ENCODE measurements at places on chromosomes 12 and 14.

GRCh38 chr14:68885226-68886108 lies 92.6 kb upstream of the ZFP36L1 start:
- DNase-seq, result no peak

DNA sequence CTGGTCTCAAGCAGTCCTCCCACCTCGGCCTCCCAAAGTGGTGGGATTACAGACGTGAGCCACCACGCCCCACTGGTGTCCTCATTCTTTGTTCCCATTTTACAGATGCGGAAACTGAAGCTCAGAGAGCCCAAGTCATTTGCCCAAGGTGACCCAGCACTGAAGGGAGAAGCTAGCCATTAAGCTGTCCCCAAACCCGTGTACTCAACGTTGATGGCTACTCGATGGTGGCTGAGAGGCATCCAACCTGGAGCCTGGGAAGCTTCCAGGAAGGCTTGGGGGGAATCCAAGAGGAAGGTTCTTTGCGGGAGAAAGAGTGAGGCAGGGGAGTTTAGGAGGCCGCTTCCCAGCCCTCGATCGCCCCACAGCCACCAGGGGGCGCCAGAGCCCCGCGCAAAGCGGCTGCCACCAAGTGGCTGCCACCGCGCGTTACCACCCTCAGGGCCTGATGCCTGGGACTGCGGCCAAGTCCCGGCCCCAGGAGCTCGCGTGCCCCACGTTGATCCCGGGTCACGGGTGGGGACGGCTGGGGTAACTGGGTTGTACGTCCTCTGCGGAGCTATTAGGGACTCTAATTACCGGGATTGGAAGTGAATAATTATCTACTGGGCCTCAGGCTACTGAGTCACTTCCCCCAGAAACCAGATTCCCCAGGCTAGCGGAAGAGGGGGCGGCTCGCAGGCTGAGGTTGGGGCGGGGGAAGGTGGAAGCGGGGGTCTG lies 8.8 kb upstream of the SH2B3 start:
- DNase-seq, result peak; percentile 81

DNA sequence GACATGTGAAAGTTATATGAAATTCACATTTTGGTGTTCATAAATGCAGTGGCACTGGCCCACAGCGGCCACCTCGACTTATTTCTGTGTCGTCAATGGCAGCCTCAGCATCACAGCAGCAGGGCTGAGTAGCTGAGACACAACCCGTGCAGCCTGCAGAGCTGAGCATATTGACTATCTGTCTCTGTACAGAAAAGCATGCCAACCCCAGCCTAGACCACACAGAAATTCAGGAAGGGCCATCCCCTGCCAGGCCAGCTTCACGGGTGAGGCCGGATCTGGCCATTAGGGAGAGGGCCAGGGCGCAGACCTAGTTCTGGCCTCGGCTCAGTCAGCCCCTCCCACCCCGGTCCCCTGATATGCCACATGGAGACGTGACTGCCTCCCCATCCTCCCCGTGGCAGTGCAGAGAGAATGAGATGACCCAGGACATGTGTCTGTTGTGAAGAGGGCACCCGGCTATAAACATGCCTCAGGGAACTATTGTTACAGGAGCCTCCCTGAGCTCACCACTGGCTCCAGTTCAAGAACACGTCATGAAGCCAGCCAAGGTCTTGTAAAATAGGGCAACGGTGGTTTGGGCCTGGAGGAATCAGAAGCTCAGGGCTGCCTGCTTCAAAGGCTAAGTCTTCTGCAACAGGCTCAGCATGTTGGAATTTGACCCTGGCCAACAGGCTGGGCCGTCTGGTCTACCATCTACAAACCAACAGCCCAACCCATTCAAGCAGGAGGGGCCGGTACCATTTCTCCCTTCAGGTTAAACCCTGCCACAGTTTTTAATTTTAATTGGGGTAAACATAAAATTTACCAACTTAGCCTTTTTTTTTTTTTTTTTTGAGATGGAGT lies 25.5 kb downstream of the SCARB1 start:
- no peak for DNase-seq

DNA sequence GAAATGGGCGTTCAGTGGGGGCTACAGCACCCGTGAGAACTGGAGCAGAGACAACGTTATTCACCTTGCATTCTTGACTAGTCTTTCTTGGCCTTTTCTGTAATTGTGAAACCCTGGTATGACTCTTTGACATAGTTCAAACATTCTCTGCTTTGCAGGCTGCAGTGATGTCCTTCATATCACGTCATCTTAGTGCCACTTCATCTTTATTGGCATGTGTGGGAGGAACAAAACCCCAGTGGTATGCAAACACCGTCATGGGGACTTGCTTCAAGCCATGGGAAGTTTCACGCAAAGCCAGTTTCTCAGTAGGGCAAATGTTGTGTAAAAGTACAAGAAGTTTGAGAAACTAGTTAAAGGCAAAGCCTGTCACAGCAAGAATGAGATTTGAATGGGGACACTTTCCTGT lies 20.2 kb upstream of the DUSP16 start:
- no peak for DNase-seq

DNA sequence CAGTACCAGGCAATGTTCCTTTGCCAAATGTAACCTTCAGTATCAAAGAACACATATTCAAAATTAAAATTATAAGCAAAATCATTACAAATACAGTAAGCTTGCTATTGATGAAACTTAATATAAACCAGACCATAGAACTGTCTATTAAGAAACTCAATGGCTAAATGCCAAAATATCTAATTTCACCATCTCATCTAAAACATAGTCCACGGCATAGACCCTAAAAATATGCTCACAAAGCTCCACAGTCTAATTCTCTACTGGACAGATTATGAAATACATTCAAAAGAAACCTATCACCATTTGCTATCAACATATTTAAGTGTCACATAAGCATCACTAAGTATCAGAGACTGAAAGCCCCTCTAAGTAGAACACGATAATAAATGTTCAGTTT lies 25.2 kb downstream of the DUSP16 start:
- DNase-seq, result no peak

DNA sequence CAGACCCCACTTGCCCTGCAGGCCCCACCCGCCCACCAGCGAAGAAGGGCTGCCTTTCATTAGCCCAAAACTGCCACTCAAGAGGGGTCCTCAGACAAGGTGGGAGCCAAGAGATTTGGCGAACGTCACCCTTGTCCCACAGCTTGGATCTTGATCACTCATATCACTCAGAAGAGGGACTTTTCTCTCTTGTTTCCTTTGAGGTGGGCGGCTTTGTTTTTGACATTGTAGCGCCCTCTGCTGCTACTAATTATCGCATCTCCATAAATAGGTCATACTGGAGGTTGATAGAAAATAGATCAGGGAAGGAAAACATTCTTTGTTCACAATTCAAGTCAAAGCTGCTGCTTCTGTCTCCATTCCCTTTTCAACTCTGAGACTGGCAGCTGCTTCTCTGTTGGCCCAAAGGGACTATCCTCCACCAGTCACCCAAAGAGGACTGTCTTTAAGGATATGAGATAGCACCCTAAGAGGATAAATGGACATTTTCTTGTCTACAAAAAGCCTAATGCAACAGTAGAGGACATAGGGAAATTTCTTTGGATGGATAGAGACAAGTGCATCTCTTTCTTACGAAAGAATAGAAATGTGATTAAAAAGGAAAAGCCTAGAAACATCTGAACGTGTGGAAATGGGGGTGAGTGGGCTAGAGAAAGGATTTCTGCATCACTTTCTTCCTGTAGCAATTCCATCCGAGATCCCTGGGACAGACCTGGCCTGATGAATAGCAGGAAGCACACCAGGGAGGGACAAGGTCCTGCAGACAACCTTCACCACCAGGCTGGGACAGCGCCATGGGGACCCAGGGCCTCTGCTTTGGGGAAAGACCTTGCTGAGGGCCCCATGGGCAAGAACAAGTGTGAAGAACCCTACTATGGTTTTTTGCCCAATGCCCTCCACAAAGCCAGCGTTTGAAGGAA lies 115.8 kb downstream of the DAD1 start:
- DNase-seq, result no peak

DNA sequence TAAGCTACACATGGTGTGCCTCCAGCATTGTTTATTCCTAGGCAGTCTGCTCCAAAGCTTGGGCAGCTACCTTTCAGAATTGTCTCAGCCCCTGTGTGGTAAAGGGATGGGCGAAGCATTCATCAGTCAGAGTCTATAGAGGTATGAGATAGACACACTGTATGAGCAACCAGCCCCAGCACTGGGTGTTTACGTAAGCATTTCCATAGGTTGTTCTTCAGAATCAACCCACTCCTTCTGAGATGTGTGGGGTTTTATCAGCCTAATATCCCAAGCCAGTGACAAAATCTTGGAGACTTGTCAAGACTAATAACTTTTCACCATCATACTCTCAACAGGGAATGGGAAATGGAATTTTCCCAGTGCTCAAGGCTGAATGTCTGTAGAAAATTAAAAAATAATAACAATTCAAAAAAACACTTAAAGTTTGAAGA lies 98.2 kb downstream of the BTG1 start:
- no peak for DNase-seq

DNA sequence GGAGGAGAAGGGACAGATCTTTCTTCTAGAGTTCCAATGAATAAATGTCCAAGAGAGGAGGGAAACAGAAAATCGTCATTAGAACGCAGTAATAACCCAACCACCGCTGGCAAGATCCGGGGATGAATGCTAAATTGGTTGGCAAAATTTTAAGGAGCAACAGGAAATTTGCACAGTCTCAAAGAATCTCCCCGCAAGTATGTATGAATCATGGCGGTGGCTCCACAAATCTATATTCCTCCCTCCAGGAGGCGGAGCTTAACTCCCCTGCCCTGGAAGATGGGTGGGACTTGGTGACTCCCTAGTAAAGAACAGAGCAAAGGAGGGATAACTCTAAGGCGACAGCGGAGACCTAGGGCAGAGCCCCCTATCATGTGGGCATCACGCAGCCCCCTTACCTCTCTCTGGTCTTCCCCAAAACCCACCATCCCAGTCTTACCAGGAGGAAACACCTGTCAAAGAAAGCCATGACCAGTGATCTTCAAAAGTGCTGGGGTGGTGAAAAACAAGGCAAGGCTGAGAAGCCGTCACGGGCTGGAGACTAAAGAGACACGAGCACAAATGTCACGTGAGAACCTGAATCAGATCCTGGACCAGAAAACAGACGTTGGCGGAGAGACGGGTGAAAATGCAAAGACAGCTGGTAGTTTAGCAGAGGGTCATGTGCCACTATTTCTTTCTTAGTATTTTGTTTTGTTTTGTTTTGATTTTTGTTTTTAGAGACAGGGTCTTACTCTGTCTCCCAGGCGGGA lies 125.8 kb downstream of the NCOR2 start:
- no peak for DNase-seq

DNA sequence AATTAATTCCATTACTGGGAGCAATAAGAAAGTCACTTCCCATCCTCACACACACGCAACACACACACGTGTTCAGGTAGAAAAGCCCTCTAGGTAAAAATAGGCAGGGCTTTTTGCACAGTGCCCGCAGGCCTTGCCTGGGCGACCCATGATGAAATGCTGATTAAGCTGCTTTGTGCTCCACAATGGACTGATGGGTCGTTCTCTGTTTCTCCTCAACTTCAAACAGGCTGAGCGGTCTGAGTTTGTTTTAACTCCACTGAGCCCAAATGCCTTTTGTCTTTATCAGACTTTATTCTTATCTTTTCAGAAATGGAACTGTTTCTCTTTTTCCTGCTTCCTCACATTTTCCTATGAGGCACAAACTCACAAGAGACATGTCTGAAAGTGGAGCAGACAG lies 9.4 kb upstream of the DACT1 start:
- no peak for DNase-seq

GRCh38 chr12:132588821-132589669 lies 21.3 kb downstream of the LRCOL1 start:
- no peak for DNase-seq

GRCh38 chr14:34693228-34693939 lies 21.0 kb downstream of the CFL2 start:
- DNase-seq, result no peak

GRCh38 chr14:79878229-79878628 lies 333.1 kb downstream of the DIO2 start:
- DNase-seq, result no peak

- DNase-seq, result no peak
Measured at GRCh38 chr12:107525719-107526554, 159.7 kb upstream of the PWP1 start.

GRCh38 chr14:98819132-98819866 lies 452.7 kb downstream of the BCL11B start:
- no peak for DNase-seq

- no peak for DNase-seq
Measured at GRCh38 chr12:13173012-13173932, 23.3 kb upstream of the EMP1 start.

GRCh38 chr12:110355073-110355472 lies 48.4 kb downstream of the ANAPC7 start:
- DNase-seq, result no peak

DNA sequence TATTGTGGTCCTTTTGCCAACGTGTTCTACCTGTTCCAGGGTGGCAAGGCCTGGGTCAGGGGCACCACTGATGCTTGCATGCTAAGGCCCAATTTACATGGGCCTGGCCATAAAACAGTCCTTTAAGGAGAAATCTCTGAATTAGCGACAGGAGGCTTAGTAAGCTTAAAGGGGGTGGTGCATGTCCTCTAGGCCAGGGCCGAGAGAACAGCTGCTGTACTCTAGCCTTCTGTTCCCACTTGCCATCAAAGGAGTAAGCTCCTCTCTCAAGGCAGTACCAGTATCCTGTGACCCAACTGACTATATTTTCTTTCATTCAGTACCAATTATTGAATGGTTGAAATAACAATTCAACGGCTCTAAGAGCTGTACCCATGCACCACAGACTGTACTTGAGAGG lies 67.7 kb upstream of the ZDHHC17 start:
- no peak for DNase-seq

Data from C1 segment of cervical spinal cord (tissue), 14 donors.